ENCODE measurements at places on chromosomes 6 and 20.

- no peak for DNase-seq
These were observed 97.2 kb downstream of the MYLK4 start for GRCh38 chr6:2653369-2654032.

GRCh38 chr20:41030531-41031242 lies 2.1 kb downstream of the TOP1 start:
- no peak for DNase-seq

DNA sequence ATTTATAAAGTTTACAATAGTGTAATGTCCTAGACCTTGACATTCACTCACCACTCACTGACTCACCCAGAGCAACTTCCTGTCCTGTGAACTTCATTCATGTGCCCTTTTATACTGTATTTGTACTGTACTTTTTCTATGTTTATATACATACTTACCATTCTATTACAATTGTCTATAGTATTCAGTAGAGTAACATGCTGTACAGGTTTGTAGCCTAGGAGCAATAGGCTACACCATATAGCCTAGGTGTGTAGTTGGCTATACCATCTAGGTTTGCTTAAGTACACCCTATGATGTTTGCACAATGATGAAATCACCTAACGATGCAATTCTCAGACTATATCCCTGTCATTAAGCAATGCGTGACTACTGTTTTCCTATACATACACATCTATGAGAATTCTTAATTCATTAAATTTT lies 17.5 kb downstream of the EDEM2 start:
- peak; percentile 36 for DNase-seq

DNA sequence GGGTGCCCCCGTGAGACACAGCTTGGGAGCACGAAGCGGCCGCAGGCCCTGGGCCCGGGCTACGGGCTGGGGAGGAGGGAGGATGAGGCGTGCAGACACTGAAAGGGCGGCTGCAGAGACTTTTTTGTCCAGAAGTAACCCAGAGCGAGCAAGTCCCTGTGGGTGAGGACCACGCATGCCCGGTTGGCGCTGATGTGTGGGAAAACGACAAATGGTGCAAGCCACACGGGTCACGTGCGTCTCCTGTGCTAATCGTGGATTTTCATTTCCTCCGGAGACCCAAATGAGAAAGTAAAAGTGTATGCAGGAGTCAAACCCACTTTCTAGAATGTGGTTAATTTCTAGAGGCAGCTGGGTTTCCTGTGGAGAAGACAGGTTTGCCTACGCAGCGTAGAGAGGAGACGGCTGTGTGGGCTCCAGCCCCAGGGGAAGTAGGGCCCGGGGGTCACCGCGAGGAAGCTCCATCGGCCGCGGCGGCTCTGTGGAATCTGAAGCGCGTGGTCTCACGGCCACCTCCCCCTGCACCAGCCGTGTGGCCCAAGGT lies 19.0 kb downstream of the DLL1 start:
- DNase-seq, result no peak

DNA sequence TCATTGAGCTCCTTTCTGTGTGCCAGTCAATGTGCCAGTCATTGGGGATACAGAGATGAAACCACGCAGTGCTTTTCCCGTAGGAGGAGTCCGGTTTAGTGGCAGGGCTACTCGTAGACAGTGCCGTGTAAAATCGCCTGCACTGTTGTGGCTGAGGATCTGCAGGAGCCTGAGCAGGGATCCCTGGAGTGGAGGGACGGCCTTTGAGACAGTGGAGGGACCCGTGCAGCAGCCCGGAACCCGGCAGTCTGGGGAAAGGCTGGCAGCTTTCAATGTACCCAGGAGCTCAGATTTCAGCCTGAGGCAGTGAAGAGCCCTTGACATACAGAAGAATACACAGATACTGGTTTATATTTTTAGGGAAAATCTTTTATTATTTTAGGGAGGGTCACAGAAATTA lies 203.3 kb downstream of the ARID1B start:
- DNase-seq, result no peak

- no peak for DNase-seq
These were observed 323.1 kb upstream of the SLC35B3 start for GRCh38 chr6:8758412-8758811.

DNA sequence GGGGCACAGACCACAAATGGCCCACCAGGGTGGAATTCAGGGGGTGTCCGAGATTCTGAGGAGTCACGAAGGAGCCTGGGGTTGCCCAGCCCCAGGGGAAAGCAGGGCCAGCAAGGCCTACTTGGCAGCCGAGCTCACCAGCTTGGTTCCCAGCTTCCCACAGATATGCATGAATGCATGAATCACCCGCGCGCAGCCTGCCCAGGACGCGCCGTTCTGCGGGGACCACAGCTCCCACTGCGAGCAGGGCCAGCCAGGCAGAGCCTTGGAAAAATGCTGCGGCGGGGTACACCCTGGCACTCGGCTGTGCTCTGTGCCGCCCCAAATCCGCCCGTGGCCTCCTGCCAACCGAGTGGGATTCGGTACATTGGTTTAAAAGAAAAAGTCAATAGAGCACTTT lies 211.0 kb downstream of the NFATC2 start:
- DNase-seq, result no peak

DNA sequence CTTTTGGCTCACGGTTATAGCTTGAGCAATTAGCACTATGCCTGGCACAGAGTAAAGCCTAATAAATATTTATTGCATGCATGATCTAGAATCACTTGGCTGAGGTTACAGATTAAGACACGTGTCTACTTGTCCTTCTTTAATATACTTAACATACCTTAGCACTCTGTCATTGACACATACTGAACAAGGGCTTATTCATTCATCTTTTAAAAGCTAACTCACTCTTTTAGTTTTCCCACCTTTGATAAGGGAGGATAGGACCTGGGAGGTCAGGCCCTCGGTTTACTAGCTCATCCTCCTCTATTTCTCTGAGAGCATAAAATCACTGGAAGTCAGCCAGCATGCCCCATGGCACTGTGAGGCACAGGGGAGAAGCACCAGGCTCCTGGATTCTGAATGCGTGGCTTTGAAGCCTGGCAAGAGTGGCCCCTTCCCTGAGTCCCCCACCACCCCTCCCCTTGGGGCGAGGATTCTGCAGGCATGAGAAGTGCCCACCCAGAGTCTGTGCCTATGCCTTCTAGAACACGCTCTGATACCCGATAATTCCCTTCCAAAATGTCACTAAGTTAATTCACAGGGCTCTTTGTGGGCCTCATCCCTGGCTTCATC lies 11.2 kb downstream of the ZCCHC3 start:
- no peak for DNase-seq

DNA sequence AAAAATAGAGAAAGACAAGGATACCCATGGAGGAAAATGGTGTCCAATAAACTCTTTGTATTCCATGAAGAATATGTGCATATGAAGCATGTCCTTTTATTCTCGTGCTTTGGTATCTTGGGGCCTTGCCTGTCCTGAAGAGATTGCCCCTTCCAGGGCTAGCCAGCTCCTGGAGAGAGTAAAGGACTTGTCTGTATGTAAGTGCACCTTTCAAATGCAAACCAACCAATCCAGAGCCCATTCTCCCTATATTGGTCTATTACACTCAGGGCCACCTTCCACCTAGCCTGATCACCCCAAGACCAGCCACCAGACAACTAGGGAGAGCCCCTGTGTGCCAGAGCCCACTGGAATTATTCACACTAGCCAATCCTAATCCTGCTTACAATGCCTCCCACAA lies 221.6 kb downstream of the CD83 start:
- DNase-seq, result no peak

DNA sequence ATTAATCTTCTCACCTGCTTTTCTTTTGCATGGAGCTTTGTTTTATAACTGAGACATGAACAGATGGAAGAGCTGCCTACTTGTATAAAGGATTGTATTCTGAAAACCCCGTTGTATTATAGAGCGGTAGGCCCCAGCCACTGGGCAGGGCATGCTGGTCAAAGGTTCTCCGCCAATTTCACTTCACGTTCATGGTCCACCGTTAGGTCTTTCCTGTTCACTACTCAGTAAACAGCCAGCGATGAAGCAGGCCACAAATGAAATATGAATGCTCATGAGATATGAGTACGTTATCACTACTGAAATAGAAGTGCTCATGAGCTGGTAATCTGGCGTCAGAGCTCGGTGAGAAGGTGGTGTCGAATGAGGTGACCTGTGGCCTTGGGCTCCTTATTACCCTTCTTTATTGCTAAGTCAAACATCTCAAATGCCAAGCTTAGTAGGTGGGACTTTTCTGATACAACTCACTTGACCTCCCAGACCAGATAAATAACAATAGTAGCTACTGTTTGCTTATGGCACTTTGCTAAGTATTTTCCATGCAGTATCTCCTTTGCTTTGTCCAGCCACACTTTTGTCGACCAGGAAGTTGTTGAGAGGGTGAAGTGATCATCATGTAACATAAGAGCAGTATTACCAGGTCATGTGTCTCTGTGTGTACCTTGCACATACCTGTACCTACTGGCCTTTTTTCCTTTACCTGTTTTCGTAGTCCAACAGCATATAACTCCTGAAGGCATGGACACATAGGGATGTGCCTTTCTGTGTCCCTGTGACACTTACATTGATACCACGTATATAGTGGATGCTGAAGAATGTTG lies 16.7 kb downstream of the EDN3 start:
- no peak for DNase-seq

DNA sequence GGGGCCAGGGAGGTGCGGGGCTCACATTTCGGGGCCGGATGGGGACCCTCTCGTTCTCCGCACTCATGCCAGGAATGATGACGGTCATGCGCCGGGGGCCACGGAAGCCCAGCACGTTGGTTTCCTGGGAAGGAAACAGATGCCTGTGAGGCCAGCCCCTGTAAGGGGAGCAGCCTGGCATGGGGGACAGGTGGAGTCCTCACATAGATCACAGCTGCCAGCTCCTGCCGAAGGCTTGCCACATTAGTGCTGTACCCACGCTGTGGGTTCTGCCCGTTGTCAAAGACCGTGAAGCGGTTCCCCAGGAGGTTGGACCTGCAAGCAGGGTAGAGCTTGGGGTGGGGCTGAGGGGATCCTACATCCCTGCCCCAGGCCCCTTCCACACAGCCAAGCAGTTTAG lies 6.7 kb upstream of the TEAD3 start:
- no peak for DNase-seq

GRCh38 chr6:89458704-89459103 lies 25.8 kb downstream of the ANKRD6 start:
- no peak for DNase-seq

DNA sequence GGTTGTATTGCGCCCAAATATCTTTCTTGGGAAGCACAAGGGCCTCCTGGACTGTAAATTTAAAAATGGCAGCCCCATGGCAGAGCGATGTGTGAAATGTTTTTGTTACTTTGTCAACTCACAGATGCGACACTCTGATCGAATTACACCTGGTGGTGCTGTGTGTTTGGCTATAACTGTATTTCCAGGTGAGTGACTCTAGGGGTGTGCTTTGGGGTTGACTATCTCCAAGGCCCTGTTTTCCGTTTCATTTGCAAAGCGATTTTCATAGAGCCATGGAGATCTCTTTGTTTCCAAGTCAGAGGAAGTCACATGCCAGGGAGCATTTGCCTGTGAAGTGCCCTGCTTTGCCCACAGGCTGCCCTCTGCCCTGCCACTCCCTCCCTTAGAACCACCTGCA lies 93.5 kb downstream of the CDC5L start:
- no peak for DNase-seq

DNA sequence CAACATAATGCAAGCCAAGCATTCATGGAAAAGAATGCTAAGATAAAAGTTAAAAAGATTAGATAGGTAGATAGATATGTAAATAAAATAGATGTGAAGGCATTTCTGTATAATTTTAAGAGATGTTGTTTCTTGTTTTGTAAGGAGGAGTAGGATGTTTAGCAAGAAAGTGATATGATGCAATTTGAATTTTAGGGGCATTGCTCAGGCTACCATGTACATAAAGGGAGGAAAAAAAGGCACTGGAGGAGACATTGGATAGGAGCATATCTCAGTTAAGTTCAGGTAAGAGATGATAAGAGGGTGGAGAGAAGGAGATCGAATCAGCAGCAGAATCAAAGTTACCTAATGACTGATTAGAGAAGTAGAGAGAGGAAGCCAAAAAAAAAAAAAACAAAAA lies 194.7 kb downstream of the TENT5A start:
- DNase-seq, result no peak

GRCh38 chr6:131754715-131755567 lies 44.1 kb upstream of the CTAGE9 start:
- DNase-seq, result no peak

DNA sequence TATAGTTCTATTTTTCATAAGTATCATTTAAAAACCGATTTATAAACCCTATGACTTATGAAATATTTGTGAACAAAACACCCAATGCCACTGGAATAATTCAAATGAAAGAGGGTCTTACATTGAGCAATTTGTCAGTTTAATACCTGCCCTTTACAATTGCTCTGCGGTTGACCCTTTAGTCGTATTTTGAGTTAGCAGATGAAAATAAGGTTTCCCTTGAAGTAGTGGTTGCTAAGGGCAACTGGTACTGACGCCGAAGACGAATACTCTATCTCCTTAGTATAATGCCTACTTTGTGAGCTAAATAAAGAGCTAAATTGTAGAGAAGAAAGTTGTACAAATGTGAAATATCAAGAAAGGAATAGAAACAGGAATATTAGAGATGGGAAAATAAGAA lies 69.4 kb downstream of the KCNQ5 start:
- no peak for DNase-seq

- DNase-seq, result peak; percentile 44
These were observed 93.2 kb downstream of the GMPR start for GRCh38 chr6:16331384-16332174.

GRCh38 chr20:54078296-54078984 lies 8.0 kb upstream of the BCAS1 start:
- DNase-seq, result no peak

DNA sequence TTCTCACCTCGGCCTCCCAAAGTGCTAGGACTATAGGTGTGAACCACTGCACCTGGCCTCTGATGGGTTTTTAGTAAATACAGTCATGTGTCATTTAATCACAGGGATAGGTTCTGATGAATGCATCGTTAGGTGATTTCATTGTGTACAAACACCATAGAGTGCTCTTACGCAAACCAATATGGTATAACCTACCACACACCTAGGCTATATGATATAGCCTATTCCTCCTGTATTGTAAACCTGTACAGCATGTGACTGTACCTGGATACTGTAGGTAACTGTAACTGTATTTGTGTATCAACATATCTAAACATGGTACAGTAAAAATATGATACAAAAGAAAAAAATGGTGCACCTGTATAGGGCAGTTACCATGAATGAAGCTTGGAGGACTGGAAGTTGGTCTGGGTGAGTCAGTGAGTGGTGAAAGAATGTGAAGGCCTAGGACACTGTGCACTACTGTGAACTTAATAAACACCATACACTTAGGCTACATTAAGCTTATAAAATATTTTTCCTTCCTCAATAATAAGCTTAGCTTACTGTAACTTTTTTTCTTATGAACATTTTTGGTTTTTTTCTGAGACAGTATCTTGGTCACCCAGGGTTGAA lies 10.0 kb downstream of the BICRAL start:
- DNase-seq, result no peak

DNA sequence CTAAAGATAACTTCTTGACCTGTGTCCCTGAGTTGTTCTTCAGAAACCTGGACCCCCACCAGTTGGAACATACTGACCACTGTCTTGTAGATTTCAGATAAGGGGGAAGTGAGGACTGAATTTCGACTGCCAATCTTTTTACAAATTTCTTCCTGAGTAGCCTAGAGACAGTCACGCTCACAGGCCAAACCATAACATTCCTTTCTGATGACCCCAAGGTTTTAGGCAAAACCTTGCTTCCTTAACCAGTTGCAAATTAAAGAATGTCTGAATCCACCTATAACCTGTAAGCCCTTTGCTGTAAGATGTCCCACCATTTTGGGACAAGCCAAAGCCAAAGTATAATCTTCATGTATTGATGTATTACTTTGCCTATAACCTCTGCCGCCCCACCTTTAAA lies 306.9 kb downstream of the LRFN2 start:
- DNase-seq, result no peak
